ENCODE measurements at places on chromosomes 4 and X. TPM values are rescaled to one million over a fixed set of nuclear protein-coding genes. Genes with fewer than 3 reads are reported as not detected.

- no peak overlapping the region for H3K27ac ChIP-seq
- no peak overlapping the region for H3K4me3 ChIP-seq
- peaks cover 24% of the 10 kb centered on the region for H3K36me3 ChIP-seq
- no peaks in the 10 kb centered on the region for H3K27me3 ChIP-seq
- no peaks in the 10 kb centered on the region for H3K4me1 ChIP-seq
Observed at GRCh38 chr4:87088186-87088585, 132.2 kb downstream of the KLHL8 start.

GRCh38 chr4:182483685-182484084 is 240.5 kb downstream of the TENM3 start:
- H3K36me3 ChIP-seq: no peaks in the 10 kb centered on the region
- no peak for DNase-seq
- H3K4me1 ChIP-seq: no peaks in the 10 kb centered on the region
- no peaks in the 10 kb centered on the region for H3K27me3 ChIP-seq
- H3K4me3 ChIP-seq: no peak overlapping the region

DNA sequence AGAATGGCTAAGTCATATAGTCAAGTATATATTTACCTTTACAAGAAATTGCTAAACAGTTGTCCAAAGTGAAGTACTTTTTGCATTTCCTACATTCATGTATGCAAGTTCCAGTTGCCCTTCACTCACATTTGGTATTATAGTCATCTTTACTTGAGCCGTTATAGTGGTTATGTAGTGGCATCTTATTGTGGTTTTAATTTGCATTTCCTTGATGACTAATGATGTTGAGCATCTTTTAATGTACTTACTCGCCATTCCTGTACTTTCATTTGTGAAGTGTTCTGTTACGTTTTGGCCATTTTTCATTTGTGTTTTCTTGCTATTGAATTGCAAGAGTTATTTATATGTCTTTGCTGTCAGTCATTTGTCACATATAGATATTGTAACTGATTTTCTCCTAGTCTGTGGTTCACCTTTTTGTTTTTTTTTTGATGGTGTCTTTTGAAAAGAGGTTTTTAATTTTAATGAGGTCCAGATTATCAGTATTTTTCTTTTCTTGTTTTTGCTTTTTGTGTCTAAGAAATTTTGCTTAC is 27.6 kb downstream of the ARFIP1 start:
- no peaks in the 10 kb centered on the region for H3K4me1 ChIP-seq
- DNase-seq: no peak
- no peak overlapping the region for H3K4me3 ChIP-seq
- no peaks in the 10 kb centered on the region for H3K27me3 ChIP-seq
- no peak overlapping the region for H3K27ac ChIP-seq

The MED12 gene
- total RNA-seq: 78.3 TPM

The ADH1C gene
- total RNA-seq: 0.20 TPM
